NCI-H2029 (cell line): ENCODE measurements at places on chromosomes 13 and 19.

DNA sequence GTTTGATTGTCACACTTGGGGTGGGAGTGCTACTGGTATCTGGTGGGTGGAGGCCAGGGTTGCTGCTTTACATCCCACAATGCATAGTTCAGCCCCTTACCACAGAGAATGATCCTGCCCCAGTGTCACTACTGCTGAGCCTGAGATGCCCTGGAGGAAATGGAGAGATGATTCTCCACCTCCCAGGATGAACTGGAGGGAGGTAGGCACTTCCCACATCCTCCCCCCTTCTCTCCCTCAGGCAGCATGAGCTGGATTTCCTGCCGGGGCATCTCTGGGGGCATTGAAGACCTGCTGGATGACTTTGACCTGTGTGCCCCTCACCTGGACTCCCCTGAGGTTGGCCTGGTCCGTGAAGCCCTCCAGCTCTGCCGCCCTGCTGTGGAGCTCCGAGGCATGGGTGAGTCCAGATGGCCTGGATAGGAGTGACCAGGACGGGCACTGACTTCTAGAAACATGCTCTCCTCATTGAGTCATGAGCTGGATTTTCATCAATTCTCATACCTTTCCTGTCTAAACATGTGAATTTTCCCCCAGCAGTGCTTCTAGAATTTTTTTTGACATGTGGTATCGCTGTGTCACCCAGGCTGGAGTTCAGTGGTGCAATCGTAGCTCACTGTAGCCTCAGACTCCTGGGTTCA lies 45.3 kb downstream of the NWD1 start:
- DNase-seq, result no peak

GRCh38 chr13:44280456-44280855 lies 93.2 kb upstream of the SERP2 start:
- DNase-seq, result no peak

- no peak for DNase-seq
These were observed 18.0 kb upstream of the CD70 start for GRCh38 chr19:6608940-6609339.

DNA sequence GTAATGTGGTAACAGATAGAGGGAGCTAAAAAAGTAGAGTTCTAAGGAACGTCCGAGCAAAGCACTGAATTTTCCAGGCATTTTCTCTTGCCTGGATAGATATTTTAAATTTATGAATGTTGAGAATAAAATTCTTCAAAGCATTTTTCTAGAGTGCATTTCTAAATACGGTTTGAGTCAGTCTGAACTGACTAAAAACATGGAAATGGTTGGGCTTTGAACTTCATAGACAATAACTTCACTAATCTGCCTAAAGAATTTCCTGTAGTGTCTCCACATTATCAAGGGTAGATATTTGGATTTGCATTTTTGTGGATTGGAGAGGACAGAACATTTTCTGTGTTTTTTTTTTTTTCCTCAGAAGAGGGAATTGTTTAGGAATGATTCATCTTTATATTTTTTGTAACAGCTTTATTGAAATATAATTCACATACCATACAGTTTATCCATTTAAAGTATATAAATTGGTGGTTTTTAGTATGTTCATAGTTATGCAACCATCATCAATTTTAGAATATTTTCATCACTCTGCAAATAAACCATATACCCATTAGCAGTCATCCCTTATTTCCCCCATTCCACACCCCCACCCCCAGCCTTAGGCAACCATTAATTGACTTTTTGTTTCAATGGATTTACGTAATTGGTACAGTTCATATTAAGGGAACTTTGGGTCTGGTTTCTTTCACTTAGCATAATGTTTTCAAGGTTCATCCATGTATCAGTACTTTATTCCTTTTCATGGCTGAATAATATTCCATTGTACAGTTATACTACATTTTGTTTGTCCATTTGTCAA lies 20.7 kb downstream of the GARRE1 start:
- DNase-seq, result no peak

GRCh38 chr13:63086286-63086685 lies 1670.6 kb upstream of the PCDH20 start:
- no peak for DNase-seq

DNA sequence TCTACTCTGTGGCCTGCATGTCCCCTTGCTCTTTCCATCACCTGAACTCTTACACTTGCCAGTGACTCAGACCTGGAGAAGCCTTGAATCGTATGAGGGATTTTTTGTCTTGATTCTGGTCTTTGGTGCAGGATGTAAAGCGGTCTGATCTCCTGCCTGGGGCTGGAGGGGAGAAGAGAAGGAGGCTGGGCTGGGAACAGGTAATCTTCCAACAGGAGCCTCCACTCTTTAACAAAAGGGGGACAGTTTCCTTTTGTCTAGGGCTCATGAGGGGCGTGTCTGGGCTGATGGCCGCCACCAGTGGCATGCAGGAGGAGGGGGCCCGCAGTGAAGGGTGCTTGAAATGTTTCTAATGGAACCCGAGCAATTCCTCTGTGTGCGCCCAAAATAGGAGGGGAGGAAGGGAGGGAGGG lies 24.7 kb downstream of the NFIX start:
- no peak for DNase-seq

DNA sequence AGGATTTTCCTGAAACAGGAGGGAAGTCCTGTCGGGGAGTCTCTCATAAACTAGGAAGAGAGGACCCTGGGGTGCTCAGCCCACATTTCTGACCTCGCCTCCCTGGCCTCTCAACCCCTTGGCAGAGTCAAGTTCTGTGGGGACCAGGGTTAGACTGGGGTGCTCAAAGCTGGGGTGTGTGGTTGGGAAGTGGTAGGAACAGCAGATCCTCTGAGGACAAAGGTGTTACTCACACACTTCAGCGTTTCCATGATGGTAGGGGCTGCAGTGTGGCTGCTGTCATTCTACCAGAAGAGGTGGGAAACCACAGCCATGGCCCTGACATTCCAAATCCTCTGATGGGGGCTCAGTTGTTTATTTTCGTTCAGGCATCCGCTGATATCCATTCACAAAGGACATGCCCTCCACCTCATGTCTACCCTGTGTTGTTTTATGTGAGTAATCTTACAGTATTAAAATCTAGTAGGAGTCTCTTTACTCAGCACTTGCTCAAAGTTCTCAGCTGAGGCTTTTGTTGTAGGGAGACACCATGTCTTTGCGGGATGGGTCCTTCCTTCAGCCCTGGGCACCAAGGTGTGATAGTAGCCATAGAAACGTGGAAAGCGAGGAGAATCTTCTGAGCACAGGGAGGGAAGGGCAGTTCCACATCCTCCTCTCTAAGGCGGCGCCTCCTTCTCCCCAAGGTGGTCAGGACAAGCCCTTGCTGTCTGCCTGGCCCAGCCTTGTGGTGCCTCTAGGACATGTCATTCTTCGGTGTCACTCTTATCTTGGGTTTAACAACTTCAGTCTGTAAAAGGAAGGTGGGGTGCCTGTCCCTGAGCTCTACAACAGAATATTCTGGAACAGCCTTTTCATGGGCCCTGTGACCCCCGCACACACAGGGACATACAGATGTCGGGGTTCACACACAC lies 1.5 kb downstream of the KIR2DL3 start:
- no peak for DNase-seq

DNA sequence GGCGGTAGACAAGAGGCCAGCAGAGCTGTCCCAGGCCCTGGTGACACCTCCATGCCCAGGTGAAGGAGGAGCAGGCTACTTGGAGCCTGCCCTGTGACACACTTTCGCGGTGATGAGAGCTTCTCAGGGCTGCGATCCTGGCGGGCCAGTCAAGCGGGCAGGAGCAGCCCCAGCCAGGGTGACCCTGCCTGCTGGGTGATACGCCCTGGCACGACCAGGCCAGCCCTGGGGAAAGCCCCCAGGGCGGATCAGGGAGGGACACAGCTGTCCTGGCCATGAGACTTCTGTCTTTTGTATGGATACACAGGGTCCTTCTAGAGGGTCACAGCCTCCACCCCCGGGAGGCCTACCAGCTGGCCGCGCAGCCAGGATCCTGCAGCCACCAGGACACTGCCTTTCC lies 13.1 kb downstream of the DNM2 start:
- no peak for DNase-seq

- DNase-seq, result no peak
These were observed 365 bp downstream of the PPP6R1 start for GRCh38 chr19:55258476-55258827.

- DNase-seq, result no peak
These were observed 192.6 kb downstream of the DLEU7 start for GRCh38 chr13:50650592-50651504.

- DNase-seq, result peak; percentile 3
These were observed 250.3 kb upstream of the ATXN8OS start for GRCh38 chr13:69857183-69857821.

DNA sequence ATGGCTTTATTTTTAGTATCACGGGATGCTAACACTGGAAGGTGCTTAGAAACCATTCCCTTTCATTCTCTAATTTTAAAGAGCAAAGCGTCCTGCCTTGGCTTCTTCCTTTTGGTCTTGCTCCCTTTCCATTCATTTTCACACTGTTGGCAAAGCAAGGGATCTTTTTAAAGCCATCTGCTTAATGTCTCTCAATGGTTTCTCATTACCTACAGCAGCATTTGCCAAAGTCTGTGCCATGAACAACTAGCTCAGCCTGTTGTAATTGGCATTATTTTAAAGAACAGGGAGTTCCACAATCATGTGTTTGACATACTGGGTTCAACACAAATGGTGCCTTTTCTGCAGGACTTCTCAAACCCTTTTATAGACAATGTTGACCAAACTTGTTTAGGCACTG lies 444.3 kb downstream of the GPC6 start:
- peak; percentile 26 for DNase-seq

DNA sequence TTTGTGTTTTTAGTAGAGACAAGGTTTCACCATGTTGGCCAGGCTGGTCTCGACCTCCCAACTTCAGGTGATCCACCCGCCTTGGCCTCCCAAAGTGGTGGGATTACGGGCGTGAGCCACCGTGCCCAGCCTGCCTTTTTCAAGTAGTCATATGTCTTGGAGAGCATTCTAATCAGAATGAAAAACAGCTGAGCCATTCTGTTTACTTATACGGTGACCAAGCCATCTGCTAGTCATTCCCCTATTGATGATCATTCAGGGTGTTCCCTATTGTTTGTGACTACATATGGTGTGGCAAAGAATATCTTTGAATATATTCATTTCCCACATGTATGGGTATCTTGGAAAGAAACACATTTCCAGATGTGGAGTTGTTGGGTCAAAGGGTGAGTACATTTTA lies 17.2 kb downstream of the BLOC1S3 start:
- no peak for DNase-seq

DNA sequence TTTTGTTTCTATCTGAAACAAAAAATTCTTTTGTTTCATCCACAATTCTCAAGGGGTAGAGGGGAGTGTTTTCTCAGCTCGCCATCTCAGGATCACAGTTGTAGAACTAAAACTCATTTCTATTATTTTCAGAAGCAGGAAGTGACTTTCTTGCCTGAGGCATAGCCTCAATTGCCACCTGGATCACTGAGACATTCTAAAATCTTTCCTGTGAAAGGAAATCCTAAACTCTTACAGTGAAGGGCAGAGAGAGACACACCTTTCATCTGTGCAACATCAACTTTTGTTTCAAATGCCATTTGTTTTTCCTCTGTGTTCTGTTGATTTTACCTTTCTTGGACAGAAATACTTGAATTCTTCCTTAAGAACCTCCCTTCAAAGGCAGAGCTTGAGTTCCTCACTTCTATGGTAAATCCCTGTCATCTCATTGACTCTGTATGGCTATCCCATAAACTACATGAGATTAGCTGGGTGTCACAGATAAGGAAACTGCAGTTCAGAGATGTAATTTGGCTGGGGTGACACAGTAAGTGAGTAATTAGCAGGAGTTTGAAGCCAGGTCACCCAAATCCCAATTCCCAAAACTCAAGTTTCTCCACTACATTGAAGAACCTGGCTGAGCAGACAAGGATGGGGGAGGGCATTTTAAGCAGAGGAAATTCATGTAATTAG lies 224.4 kb upstream of the HTR2A start:
- DNase-seq, result no peak

GRCh38 chr19:49106648-49107135 lies 7.5 kb upstream of the LIN7B start:
- DNase-seq, result peak; percentile 34

- DNase-seq, result no peak
These were observed 645.1 kb downstream of the UQCRFS1 start for GRCh38 chr19:28567834-28568233.

- peak; percentile 5 for DNase-seq
These were observed 576.7 kb upstream of the PCDH9 start for GRCh38 chr13:67806796-67807195.

DNA sequence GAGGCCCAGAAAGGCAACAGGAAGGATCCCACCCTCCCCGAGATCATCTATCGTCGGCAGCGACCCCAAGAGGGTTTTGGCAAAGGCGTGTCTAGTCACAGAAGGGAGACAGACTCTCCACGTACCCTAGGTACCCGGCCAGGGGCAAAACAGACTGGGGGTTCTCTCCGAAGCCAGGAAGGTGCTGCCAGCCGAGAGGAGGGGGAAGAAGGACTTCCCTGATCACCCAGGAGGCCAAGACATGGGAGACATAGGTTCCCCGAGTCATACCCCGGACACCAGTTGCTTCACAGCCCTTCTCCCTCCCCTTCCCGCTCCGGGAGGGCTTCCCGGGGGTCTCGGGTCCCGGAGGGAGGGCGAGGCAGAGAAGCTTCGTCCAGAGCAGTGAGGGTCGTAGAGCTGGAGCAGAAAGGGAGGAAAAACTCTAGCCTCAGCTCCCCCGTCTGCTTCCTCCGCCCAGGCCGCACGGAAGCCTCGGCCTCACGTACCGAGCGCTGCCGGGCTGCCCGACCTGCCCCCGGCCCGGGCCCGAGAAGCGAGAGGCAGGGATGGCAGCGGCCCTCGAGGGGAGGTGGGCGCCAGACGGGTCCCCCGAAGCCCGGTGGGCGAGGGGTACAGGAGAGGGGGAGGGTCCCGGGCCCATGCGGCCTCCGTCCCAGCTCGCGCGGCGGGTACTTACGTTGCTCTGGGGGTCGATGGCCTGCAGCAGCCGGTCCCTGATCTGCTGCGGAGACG lies 644 bp downstream of the MED26 start:
- DNase-seq, result no peak
